Activated CD4-positive, alpha-beta T cell treated with anti-CD3 and anti-CD28 coated beads, Interleukin-2, amount 50 U/mL, for 16 hours (primary cell): ENCODE measurements at places on chromosomes 2 and 18.

DNA sequence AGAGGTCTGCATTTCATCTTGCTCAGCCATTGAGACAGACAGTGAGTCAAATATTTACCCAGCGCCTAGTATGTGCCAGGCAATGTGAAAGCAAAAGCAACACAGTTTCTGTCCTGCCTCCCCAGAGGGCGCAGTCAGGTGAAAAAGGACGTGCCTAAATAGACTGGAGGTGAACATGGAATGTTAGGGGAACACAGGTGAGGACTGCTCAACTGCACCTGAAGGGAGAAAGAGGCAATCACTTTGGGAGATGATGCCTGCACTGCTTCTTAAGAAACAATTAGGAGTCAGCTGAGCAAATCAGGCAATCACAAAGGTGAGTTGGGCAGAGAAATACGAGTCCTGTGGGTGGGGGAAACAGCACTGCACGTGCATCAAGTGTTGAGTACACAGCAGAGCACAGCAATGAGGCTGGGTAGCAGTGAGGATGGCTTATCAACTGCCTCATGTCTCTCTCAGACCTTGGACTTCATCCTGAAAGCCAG, 218.3 kb upstream of the SMAD7 start:
- DNase-seq, result peak; percentile 69

- DNase-seq, result peak; percentile 62
Measured at GRCh38 chr18:59988098-59988706, 88.4 kb downstream of the PMAIP1 start.

DNA sequence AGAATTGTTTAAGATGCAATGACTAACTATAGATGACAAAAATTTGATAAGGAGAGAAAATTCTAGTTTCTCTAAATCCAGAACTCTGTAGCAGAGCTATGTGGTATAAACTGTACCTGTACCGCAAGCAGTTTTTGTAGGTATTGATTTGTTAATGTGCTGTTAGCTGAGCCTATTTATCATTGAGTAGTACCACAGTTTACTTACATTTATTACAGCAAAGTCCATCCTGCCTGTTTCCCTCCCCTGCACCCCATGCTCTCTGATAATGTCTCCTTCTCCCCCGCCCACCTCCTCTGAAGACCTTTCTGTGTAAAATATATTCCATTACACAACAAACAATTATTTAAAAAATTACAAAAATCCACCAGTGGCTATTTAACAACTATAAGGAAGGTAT, 170.6 kb downstream of the RNF152 start:
- DNase-seq, result no peak

DNA sequence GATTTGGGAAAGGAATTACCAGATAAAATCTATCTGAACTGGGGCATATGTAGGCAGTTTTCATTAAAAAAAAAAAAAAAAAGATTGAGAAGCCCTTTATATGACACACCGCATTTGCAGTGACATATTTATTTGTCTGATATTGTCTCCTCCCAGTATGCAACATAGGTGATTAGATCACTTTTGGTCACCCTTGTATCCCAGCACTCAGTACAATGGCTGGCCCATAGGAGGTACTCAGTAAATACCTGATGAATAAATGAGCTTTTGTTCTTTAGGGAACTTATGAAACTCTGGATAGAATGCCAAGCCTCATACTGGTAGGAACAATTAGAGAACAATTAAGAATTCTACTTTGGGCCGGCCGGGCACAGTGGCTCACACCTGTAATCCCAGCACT, 22.8 kb upstream of the E2F6 start:
- DNase-seq, result no peak

DNA sequence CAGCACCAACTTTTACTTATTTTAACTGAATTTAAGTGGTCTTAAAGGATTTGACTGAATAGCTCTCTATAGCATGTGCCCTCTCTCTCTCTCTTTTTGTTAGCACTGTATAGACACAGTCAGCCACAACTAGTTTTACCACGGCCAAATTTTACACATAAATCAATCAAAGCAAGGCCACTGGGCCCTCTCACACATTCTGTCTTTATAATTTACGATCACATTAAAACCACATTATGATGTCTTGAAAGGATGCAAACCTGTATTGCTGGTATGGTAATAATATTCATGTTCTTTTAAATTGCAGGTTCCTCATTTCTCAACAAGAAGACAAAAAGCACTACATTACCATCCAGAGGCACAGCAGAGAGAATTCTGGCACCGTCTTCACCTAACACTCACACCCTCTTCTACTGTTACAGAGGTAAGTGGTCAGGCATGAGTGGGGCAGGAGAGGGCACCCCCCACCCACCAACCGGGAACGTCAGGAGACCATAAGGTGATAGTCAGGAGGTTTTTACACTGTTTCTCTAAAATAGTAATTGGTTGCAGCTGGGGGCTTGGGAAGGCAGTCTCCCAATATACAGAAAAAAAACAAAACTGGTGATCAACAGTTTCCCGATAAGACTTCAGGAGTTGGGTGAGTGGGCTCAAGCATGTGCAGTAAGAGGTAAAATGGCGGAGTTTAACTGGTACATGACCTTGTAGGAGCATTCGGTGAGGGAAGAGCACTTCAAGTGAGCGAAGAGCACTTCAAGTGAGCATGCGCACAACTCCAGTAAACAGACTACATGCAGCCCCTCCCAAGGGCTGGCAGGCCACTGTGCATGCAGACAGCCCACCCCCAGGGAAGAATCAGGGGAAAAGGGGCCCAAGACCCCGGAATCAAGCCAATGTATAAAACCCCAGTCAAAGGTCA, 296.7 kb downstream of the PIEZO2 start:
- DNase-seq, result no peak

- no peak for DNase-seq
Measured at GRCh38 chr2:180559771-180560170, 420.6 kb upstream of the UBE2E3 start.

DNA sequence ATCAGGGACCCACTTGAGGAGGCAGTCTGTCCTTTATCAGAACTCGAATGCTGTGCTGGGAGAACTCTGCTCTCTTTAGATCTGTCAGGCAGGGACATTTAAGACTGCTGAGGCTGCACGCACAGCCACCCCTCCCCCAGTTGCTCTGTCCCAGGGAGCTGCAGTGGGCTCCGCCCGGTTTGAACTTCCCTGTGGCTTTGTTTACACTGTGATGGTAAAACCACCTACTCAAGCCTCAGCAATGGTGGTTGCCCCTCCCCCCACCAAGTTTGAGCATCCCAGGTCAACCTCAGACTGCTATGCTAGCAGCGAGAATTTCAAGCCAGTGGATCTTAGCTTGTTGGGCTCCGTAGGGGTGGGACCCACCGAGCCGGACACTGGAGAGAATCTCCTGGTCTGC, 11.8 kb upstream of the LHCGR start:
- no peak for DNase-seq

DNA sequence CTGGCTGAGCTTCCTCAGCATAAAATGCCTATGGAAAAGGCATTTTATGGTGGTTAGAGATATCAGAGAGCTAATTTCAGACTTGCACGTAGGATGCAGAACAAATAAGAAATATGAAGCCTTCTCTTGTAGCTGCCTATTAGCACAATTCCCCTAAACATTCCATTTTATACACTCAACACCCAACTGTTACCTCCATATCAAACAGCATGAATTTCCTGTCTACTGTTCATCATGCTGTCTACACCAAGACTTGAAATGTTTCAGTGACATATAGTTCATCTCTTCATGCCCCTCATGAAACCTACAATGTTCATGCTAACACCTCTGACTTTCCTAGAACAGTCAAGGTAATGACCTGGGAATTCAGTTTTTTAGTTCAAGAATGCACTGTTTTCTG, 249.9 kb downstream of the PIEZO2 start:
- DNase-seq, result no peak

GRCh38 chr18:49617329-49617695, 55.5 kb downstream of the LIPG start:
- DNase-seq, result no peak

DNA sequence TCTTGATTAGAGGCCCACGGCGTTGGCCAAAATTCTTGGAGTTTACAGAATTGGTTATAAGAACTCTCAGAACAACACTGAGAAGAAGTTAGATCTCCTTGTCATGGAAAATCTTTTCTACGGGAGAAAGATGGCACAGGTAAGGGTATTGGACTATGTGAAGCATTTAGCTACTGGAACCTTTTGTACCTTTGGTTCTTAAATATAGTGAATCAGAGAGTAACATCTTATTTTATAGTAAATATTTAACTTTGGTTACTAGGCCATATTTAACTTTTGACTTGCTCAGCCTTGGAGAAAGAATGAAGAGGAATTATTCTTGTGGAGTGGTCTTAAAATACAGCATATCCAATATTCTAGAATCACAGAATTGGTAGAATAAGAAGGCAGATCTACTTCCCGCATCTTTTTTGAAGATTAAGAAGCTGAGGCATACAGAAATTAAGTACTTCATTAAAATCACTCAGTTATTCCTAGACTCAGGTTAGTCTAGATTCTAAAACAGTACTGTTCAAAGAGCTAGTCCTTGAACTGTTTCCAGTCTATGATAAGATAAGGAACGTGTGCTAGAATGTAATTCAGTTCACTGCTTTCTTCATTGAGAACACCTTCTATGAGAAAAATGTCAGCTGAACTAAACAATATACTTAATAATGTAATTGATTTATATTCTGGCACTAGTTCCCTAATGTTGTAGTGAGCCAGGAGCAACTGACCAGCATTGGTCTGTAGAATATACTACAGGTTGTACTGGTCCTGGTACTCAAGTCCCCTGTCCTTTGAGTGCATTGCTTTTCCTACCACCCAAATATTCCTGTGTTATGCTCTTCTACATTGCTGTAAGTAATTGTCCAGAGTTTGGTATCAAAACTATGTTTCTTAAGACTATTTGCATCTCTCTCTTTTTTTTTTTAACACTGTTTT, 53.7 kb upstream of the PTH2R start:
- no peak for DNase-seq

GRCh38 chr2:180715044-180715443, 265.4 kb upstream of the UBE2E3 start:
- DNase-seq, result no peak

- no peak for DNase-seq
Measured at GRCh38 chr2:16408331-16409005, 257.2 kb downstream of the CYRIA start.

GRCh38 chr18:39521164-39521563, 1955.6 kb upstream of the CELF4 start:
- DNase-seq, result no peak

- no peak for DNase-seq
Measured at GRCh38 chr2:2321200-2321540, 9.9 kb downstream of the MYT1L start.

DNA sequence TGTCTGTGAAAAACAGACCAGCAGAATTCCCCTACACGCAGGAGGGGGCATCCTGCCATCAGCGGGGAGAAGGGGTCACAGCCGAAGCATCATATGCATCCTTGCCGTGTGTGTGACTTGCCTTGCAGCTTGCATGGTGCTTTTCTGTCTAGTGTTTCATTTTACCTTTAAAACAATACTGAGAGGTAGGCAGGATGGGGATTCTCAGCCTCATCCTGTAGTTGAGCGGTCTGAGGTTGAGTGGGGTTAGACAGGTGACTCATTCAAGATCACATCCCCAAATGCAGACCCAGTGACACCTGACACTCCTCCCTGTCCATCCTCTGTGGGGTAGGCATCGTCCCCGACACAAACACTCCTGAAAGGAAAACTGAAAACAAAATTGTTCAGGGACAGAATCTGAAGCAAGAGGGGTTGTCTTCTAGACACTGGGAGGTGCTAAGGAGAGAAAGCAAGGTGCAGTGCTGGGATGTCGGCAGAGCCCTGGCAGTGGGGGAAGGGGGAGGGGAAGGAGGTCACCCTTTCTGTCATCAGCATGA, 7.9 kb downstream of the ARL4C start:
- peak; percentile 87 for DNase-seq

DNA sequence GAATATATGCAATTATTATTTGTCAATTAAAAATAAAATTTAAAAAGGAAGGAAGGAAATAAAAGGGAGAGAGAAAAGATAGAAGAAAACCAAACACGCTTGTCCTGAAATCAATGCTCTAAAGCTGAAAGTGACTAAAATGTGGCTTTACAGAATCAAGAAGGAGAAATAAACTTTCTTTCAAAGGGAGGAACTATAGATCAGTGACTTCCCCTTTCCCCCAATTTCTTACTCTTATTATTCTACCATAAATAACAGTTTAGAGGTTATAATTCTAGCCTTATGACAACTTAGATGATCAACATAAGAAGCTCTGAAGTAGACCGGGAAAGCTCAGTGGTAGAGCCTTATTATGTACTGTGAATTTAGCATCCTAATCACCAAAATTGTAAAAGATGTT, 122.5 kb downstream of the ARHGAP15 start:
- DNase-seq, result no peak

DNA sequence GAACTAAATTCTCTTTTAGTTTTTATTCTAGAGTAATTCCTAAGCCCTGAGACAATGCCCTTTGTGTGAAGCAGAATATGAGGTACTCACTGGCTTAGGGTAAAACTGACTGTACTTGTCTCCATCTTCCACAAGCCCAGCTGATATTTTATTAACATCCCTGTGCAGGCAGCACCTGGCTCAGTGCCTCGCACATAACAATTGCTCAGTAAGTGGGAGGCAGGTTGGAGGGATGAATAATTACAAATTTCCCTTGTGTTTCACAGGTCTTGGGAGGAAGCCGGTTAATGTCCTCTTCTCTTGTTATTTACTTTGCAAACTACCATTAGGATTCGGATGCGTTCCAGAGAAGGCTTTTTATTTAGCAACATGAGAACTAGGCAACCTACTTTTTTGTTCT, 249.8 kb upstream of the FSHR start:
- no peak for DNase-seq

- no peak for DNase-seq
Measured at GRCh38 chr2:150156415-150156814, 331.1 kb downstream of the RND3 start.
